ENCODE measurements at places on chromosomes 12 and 14. TPM values are rescaled to one million over a fixed set of nuclear protein-coding genes. Genes with fewer than 3 reads are reported as not detected.

TWF1 gene
- 197 TPM for total RNA-seq

KRT75 gene
- not detected for total RNA-seq

NXPH4 gene
- total RNA-seq, result 5.7 TPM

FGD4 gene
- total RNA-seq, result 3.5 TPM

KCNH3 gene
- not detected for total RNA-seq

ABCD2 gene
- not detected for total RNA-seq

CEP83 gene
- total RNA-seq, result 5.8 TPM

SIX4 gene
- total RNA-seq, result 12.2 TPM

NAV3 gene
- total RNA-seq, result 69.9 TPM

PZP gene
- not detected for total RNA-seq

GOLGA5 gene
- 56.4 TPM for total RNA-seq

FOXA1 gene
- total RNA-seq, result not detected

ARHGEF40 gene
- 68.3 TPM for total RNA-seq

PPP1R3E gene
- 4.3 TPM for total RNA-seq

LYZ gene
- total RNA-seq, result not detected

GLS2 gene
- total RNA-seq, result not detected

NPFF gene
- not detected for total RNA-seq

APOF gene
- not detected for total RNA-seq

FAIM2 gene
- 2.8 TPM for total RNA-seq

DTD2 gene
- 21.2 TPM for total RNA-seq

ADCY4 gene
- total RNA-seq, result 0.38 TPM

SMOC1 gene
- 4.6 TPM for total RNA-seq

LTBP2 gene
- 441 TPM for total RNA-seq

ART4 gene
- total RNA-seq, result not detected

GAS2L3 gene
- 14.8 TPM for total RNA-seq

TPH2 gene
- not detected for total RNA-seq

PSMD9 gene
- 93.7 TPM for total RNA-seq

KLHL33 gene
- total RNA-seq, result not detected

CLEC12A gene
- not detected for total RNA-seq

PIWIL1 gene
- not detected for total RNA-seq

RAPGEF3 gene
- total RNA-seq, result 3.7 TPM

CLEC1B gene
- not detected for total RNA-seq

NR4A1 gene
- 13.1 TPM for total RNA-seq

GPR137C gene
- total RNA-seq, result 0.89 TPM

TMEM260 gene
- total RNA-seq, result 19.6 TPM

TBX3 gene
- total RNA-seq, result 25.1 TPM

PRPH gene
- total RNA-seq, result not detected

SLC5A8 gene
- total RNA-seq, result not detected

RNF212B gene
- total RNA-seq, result not detected

SELPLG gene
- 6.1 TPM for total RNA-seq

KLRC2 gene
- not detected for total RNA-seq

SDSL gene
- total RNA-seq, result 5.1 TPM

NGB gene
- total RNA-seq, result not detected

WNT5B gene
- 529 TPM for total RNA-seq

CLECL1 gene
- total RNA-seq, result not detected
